ENCODE measurements at places on chromosomes 11 and 22.

DNA sequence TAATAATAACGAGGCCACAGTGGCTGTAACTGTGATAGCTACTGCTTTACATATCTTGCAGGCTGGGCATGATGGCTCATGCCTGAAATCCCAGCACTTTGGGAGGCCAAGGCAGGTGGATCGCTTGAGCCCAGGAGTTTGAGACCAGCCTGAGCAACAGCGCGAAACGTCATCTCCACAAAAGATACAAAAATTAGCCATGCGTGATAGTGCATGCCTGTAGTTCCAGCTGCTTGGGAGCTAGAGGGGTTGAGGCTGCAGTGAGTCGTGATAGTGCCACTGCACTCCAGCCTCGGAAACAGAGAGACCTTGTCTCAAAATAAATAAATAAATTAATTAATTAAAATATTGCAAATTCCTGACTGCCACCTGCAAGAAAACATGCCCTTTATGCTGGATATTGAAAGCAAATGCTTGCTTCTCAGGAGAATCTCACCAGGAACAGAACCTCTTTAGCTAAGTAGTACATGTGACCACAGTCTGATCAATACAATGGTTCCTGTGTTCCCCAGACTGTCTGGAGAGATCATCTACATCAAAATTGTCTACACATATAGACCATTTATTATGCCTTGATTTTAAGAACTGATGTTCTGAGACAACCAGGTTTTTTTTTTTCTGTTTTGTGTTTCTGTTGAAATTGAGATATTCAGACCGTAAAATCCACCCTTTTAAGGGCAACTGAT, 6.3 kb downstream of the ZBTB3 start:
- no peak for DNase-seq

DNA sequence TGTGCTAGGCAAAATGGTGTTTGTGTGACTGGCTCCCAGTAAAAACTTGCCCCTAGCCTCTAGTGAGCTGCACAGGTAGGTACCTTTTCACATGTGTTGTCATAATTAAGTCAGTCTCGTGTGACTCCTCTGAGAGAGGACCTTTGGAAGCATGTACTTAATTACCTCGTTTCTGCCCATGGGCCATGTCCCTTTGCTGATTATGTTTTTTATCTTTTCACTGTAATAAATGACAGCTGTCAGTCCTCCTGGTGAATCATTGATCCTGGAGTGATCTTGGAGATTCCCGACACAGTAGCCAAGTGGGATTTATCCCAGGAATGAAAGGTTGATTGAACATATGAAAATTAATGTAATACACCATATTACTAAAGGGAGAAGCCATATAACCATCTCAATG, 12.5 kb upstream of the CLNS1A start:
- DNase-seq = no peak

DNA sequence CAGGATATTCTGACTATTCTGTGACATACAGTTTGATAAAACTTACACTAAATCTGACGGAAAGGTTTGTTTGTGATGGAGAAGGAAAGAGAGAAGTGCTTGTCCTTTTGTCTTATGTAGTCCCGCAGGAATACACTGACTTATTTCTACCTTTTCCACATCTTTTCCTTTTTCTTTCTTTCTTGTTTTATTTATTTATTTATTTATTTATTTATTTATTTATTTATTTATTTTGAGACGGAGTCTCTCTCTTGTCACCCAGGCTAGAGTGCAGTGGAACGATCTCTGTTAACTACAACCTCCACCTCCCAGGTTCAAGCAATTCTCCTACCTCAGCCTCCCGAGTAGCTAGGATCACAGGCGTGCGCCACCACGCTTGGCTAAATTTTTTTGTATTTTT, 31.0 kb upstream of the OR10G7 start:
- DNase-seq = no peak

DNA sequence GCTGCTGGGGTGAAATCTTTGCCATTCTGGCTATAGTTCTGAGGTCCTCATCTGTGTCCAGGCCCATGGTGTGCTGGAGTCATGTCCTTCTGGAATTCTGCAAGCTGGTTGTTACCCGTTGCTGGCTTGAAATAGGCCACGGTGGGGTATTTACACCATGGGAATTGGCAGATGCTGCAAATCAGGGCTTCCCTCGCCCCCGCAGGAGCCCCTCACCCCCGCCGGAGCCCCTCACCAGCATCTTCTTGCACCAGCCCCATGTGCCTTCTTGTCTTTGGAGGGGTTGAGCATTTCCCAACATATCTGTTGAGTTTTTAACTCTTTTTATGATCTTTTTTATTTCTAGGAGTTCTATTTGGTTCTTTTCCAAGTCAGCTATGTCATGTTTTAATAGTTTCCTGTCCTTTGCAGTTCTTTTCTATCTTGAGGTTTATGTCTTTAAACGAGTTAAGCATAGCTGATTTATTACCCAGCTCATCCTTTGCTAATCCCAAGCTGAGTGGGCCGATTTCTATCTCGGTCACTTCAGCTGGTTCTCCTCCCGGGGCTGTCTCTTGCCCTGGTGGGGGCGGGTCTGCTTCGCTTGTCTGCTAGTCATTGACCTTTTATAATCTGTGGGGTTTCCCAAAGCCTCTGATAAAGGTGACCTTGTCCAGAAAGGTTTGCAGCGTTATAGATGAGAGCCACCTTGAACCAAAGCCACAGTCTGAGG, 17.6 kb downstream of the ANO1 start:
- DNase-seq = no peak

DNA sequence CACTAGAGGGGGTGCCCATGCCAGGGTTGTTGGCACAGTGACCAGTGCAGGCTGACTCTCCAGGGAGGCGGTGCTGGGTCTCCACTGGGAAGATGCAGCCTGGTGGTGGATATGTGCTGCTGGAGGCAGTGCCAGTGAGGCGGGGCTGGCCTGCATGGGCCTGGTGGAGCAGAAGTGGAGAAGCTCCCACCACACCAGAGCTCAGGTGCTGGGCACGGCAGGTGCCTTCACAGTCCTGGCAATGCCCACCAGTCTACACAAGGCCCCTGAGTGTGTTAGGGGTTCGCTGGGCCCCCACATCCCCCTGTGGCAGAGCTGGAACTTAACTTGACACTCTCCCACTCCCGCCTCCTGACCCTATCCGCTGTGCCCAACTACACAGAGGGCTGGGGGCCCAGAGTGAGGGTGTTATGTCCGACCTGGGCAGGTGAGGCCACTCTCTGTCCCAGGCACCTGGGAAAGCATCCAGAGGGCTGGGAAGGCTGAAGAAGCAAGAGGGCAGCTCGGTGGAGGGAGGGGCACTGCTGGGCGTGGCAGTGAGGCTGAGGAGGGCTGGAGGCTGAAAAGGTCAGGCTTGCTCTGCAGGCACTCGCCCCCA, 102.4 kb upstream of the B3GAT1 start:
- no peak for DNase-seq

- DNase-seq = no peak
Measured at GRCh38 chr11:95508219-95508890, 277.4 kb upstream of the SESN3 start.

GRCh38 chr11:75499423-75500190, 26.1 kb downstream of the GDPD5 start:
- no peak for DNase-seq

- no peak for DNase-seq
Measured at GRCh38 chr11:73478737-73479347, 102.6 kb downstream of the RELT start.

GRCh38 chr11:66595245-66595904, 2.4 kb downstream of the CCS start:
- no peak for DNase-seq

GRCh38 chr22:20965888-20966855, 883 bp upstream of the AIFM3 start:
- DNase-seq = no peak

- no peak for DNase-seq
Measured at GRCh38 chr11:119051440-119052162, 5.4 kb downstream of the HYOU1 start.

- DNase-seq = peak; percentile 81
Measured at GRCh38 chr11:63564056-63564774, 1.0 kb upstream of the PLAAT2 start.

- no peak for DNase-seq
Measured at GRCh38 chr11:129034001-129034400, 91.3 kb upstream of the TP53AIP1 start.

DNA sequence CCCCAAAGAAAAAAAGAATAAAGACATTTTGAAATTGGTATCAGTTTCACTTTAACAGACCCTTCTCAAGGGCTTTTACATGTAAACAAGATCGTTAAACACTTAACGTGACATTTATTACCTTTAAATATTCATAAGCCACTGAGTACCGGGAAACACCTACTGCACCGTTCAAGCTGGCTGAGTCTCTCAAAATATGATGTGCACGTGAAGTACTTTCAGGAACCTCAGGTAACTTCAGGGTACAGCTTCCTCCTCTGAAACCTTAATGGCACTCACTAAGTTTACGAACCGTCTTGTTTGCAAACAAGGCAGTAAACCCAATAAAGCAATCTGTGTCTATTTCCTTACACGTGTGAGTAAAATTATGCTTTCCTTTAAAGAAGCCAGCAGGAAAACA, 105.5 kb upstream of the TENM4 start:
- DNase-seq = no peak

DNA sequence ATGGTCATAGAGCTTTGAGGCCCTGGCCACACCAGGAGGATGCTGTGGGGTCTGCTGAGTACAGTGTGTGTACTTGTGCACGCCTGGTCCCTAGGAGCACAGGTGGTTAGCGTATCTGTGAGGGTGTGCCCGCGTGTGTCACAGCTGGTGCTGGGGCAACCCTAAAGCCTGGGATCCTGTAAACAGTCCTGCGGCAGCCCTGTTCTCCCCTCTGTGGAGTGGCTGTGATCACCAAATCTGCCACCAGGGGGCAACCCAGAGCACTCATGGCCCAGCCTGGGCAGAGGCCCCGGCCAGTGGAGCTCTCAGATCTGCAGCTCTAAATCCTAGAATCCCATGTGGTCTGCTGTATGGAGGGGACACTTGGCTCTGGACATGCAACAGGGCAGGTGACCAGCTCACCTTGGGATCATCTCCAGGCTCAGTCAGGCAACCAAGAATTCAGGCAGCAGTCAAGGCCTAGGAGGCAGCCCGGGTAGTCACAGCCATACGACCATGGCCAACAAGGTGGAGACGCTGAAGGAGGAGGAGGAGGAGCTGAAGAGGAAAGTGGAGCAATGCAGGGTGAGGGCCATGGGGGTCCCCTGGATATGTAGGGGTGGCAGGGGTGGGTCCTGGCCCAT, 3.9 kb downstream of the SH3BP1 start:
- peak; percentile 88 for DNase-seq

DNA sequence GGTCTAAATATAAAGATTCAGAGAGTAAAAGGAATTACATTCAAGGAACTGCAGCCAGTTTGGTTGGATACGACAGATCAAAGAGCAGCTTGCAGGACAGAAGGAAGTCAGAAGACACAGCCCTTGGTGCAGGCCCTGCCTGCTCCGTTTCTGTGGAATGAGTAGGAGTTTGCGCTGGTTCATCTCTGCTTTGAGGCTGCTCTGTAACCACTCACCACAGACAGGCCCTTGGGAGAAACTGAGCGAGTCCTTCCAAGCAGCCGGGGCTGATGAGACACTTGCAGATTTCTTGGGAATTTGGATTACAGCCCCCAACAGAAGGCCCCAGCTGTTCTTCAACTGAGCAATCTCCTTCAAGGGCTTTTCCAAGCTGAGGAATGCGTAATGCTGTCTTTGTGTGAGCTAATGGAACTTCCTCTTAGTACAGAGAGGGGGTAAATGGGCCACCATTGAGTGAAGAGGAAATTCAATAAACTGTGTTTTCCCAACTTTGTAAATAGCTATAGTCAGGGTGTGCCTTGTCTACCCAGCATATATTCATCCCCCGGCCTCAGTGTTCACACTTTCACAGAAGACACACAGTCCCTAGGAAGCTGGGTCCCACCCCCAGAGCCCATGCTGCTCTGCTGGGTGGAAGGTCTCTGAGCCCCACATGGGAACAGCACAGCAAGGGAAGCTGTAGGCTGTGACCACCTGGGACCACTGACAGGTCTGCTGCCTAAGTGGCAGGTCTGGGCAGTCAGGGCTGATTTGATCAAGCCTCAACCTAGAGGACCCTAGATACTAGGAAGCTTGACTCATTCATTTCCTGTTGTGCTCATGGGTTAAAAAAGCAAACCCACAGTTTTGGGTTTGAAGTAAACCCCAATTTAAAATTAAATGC, 16.6 kb downstream of the IL10RA start:
- DNase-seq = peak; percentile 85

- DNase-seq = no peak
Measured at GRCh38 chr11:11574373-11575287, 47.2 kb downstream of the GALNT18 start.

GRCh38 chr22:41699264-41700107, at the start of gene MEI1:
Gene MEI1 (plus strand): TSS chr22:41699503. CDS start chr22:41699539, 36 bp downstream.
- DNase-seq = peak; percentile 92

- DNase-seq = no peak
Measured at GRCh38 chr11:134041349-134041748, 27.5 kb upstream of the JAM3 start.

- no peak for DNase-seq
Measured at GRCh38 chr11:119293461-119293860, 23.5 kb downstream of the MCAM start.

GRCh38 chr11:45266676-45267020, 19.5 kb downstream of the SYT13 start:
- DNase-seq = no peak

- DNase-seq = no peak
Measured at GRCh38 chr22:45084400-45084920, 74.7 kb upstream of the PHF21B start.

DNA sequence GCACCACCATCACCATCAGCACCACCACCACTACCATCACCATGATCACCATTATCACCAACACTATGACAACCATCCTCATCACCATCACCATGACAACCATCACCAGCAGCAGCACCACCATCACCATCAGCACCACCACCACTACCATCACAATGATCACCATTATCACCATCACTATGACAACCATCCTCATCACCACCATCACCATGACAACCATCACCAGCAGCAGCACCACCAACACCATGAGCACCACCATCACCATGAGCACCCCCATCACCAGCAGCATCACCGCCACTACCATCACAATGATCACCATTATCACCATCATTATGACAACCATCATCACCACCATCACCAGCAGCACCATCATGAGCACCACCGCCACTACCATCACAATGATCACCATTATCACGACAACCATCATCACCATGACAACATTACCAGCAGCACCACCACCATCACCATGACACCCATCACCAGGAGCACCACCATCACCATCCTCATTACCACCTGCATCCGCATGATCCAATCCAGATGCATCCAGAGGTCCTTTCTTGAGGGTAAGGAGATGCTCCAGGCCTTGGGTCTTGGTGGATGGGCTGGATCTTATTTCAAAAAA, 23.8 kb downstream of the PHF21B start:
- DNase-seq = no peak

DNA sequence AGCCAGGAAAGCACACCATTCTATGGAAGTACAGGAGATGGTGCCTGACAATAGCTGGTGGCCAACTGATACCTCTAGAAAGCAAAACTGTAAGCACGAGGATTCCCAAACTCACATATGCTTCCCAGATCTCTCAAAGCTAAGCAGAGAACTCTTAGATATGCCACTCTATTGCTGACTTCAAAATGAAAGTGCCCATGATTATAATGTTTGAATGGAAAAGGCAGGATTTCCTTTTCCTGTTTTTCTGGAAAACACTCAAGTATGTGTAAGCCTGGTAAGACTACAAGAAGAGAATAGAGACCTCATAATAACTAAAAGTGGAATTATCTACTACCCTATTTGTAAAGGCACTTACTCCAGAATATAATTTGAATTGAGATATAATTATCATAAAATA, 2.6 kb upstream of the CARD18 start:
- DNase-seq = no peak

- DNase-seq = no peak
Measured at GRCh38 chr11:123161376-123162030, 33.5 kb downstream of the CLMP start.
